NCI-H1436 (cell line): ENCODE measurements at places on chromosomes 6 and 20.

DNA sequence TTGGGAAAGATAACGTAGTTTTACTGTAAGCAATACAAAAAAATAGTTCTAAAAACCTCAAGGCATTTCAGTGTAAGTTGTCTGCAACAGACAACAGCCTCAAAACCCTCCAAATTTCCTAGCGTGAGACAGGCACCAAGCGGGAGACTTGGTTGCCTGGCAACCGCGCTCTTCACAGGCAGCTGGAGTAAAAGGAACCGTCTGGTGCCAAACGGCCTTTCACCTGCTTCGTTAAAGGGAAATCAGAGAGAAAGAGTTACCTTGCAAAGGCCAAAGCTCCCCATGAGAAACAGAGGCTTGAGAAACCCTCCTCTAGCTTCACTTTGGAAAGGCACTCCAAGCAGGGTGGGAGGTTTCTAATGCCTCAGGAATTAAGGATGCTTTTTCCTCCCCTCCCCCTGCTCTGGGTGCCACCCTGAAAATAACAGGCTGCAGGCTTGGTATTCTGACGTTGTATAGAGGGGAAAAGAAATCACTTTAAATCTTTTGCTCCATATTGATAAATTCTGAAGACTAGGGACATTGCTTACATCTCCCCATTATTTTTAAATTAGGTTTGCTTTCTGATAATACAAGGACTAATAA lies 129.7 kb upstream of the UFL1 start:
- peak; percentile 86 for DNase-seq

- no peak for DNase-seq
Observed at GRCh38 chr20:16270989-16271388, 302.3 kb downstream of the KIF16B start.

- no peak for DNase-seq
Observed at GRCh38 chr6:166660157-166660688, 33.2 kb upstream of the RPS6KA2 start.

DNA sequence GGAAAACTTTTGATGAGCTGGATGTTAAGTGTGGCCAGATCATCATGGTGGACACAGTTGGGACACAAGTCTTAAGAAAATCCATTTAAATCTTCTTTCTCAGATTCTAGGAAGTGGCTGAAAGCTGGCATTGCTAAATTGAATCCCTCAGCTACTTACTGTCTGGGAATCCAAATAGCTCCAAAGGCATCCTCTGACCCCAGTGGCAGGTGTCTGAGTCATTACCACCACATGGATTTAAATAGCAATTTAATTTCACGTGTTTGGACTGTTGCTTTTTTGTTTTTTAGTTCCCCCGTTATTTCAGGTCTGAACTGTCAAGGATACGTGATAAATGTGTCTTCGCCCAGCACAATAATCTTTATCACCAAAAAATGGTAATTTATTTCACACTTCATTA lies 33.2 kb upstream of the HDGFL1 start:
- no peak for DNase-seq

- no peak for DNase-seq
Observed at GRCh38 chr6:38185752-38186151, 366.2 kb downstream of the ZFAND3 start.

DNA sequence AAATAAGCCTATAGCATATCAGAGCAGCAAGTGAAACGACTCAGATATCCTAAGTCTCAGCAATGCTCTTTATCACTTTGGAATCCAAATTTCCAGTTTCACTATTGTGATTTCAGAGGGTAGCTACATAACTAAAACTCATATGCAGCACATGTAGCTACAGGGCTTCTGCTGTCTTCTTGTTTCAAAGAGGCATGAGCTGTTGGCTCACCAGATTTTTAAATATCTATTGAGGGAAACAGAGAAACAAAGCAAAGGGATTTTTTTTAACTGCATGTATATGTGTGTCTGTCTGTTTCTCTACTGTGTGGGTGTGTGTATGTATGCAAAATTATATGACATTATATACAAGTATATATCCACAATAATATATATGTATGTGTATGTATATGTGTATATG lies 258.4 kb downstream of the HDGFL1 start:
- DNase-seq: no peak

GRCh38 chr6:11473008-11473740 lies 64.4 kb upstream of the TMEM170B start:
- DNase-seq: no peak

DNA sequence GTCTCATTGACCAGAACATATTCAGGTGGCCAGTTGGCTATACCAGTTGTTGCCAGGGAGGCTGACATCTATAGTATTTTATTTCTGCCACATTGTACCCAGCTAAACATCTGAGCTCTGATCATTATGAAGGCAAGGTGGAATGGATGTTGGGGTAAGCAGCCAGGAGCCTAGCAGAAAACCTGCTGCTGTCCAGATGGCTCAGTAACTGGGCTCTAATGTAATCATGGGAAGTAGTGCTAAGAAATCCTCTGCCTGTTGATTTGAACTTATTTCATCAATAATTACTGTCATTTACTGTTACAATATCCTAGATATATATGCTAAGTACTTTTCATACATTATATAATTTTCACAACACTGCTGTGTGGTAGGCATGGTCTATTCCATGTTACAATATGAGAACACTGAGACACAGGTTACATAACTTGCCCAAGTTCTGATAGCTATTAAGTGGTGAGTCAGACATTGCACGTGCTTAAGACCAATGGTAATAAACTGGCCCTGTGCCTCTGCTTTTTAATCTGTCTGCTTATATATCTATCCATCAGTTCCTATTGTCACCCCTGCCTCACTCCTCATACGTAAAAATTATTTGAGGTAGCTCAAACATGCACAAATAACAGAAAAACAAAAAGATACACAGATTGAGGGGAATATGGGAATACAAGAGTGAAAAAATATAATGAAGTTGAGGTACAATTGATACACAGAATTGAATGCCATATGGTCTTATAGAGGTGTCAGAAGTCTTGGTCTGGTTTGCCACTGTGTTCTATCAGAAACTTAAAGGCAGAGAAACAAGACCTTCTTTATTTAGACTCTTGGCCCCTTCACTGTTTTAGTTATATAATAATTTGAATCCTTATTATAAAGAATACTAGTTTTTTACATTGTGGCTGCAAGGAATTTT lies 25.2 kb downstream of the TBPL1 start:
- no peak for DNase-seq

DNA sequence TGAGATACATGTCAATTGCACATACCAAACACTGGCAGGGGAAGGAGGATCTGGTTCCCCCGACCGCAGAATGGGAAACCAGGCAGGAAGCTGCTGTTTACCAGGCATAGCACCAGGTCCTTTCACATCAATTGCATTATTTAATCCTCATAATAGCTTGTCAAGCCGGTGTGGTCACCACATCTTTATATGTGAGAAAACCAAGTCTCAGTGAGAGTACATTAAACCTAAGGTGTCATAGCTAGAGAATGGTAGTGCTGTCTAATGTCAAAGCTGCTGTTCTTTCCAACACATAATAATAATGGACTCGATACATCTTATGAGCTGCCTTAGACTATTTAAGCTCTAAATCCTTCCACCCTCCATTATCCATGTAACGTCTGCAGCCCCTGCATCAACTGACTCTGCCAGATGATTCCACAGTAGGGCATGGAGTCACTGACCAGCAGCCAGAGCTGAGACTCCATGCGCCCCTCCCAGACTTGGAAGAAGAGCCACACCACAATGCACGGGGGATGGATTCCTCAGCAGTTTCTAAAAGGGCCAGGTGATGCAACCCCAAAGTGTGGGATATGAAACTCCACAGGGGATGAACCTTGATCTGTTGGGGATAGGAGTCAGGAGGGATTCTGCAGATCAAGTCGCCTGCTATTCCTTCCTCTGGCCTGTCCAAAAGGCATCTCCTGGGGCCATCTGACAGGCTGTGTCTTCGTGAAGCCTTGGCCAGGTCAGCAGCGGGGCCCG lies 71.8 kb downstream of the GPR6 start:
- DNase-seq: no peak

GRCh38 chr6:25309886-25310285 lies 30.7 kb downstream of the CARMIL1 start:
- no peak for DNase-seq

DNA sequence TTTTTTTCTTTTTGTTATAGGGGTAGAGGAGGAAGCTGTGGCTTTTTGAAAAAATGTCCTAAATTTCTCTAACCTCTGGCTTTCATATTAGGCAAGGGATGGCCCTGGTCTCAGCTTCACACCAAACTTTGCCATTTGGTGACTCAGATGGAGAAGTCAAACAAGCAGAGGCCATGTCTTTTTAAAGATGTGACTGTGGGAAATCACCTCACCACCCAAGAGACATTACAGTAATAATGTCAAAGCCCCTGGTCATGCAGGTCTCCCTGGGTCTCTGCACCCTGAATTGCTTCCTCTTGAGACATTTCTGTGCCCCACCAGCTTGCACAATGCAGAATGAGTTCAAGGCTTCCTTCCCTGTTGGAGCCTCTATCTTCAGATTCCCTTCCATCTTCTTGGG lies 39.5 kb upstream of the ADGRF5 start:
- DNase-seq: no peak

DNA sequence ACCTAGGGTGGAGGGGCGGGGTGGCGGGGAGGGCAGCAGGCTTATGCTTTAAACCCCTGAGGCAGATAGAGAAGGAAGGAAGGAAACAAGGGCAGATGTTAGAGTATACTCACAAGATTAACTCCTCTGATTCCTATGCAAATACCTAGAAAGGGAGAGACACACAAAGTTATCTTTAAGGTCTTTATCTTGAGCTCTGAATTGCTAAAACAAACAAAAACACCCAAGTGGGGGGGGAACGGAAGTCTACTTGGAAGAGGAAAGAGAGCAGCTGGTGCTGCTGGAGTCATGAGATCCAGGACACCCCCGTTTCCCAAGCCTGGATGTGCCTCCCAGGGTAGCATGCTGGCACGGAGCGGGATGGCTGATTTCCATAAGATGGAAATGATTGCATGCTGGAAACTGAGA lies 43.4 kb downstream of the PLAGL1 start:
- no peak for DNase-seq

DNA sequence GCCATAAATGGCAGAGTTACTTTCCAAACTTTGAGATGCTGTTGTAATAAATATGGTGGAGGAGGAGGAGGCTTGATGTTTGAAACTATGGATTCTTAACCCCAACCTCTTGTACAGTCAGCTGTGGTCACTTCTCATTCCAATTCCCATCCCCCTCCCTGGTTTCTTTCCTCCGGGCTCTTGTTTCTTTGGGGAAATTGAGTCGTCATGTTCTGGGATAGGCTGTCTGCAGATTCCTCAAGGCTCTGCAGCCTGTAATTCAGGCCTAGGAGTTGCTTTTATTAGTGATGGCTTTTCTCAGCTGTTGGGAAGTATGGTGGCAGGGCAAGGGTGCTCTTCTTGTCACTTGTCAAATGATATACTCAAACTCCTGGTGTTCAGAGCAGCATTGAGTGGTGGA lies 2.6 kb downstream of the PTK7 start:
- no peak for DNase-seq

- DNase-seq: no peak
Observed at GRCh38 chr20:48115502-48115901, 330.2 kb upstream of the SULF2 start.

DNA sequence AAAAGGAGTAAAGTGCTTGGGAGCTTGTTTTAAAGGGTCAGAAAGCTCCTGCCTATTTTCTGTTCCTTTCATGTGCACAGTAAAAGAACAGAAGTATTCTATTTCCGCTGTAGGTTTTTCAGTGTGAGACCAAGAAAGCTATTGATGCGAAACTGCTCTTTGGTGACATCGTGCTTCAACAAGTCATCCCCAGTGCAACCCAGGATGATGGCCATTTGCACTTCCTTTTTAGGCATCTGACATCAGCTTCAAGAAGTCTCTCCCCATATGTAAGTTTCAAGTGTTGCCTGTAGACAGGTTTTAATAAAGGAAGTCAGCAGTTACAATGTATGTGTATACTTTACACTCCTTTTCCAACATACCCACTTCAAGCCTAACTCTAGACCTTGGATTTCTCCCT lies 131.6 kb downstream of the RFX6 start:
- DNase-seq: no peak

DNA sequence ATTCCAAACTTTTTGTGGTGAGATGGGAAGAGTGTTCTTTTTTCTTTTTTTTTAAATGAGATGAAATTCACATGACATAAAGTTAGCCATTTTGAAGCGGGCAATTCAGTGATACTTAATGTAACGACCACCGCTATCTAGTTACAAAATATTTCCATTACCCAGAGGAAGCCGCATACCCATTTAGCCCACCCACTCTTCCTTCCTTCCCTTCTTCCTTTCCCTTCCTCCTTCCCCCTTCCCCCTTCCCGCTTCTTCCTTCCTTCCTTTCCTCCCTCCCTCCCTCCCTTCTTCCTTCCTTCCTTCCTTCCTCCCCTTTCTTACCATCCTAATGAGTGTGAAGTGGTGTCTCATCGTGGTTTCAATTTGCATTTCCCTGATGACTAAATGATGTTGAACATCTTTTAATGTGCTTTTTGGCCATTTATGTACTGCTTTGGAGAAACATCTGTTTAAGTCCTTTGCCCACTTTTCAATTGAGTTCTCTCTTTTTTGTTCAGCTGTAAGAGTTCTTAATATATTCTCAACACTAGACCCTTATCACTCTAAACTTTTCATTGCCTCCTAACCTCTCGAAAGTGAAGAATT lies 371.1 kb downstream of the FARS2 start:
- no peak for DNase-seq

- DNase-seq: no peak
Observed at GRCh38 chr6:66896415-66896814, 1189.4 kb upstream of the EYS start.

- no peak for DNase-seq
Observed at GRCh38 chr6:43871933-43872332, 101.9 kb downstream of the VEGFA start.

DNA sequence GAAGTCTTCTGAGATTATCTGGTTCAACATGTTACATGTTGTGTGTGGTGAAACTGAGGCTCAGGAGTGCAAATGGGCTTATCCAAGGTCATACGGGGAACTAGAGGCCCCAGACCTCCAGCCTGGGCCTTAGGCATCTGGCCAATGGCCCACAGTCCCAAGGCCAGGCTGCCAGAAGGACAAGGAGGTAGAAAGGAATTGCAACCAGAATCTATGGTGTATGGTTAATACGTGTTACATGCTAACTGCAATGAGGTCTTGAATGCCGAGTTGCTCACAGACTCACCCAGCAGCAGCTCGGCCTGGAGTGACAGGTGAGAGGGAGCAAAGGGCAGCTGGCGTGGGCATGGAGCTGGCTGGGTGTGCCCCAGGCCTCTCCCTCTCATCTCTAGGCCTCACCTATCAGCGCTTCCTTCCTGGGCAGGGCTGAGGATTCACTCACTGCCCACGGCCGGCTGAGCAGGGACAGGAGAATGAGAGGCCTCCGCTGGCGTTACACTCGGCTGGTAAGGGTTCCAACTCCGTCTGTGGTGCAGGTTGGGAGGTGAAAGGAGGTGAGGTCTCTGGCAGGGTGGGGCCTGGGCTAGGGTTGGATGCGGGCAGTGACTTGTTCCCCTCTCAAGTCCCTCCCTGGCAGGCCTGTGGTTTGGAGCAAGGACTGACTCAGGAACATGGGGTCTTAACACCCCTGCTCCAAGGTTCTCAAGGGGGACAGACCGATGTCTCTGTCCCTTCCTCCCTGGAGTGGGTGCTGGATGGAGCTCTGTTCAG lies at the start of gene TLDC2:
Gene TLDC2 (plus strand): TSS at position 437 of the 771 bp plus-strand sequence. CDS start 37 bp downstream, at position 474.
- DNase-seq: no peak

- no peak for DNase-seq
Observed at GRCh38 chr6:13431861-13432465, 55.4 kb downstream of the GFOD1 start.

- no peak for DNase-seq
Observed at GRCh38 chr6:27002447-27002846, 245.1 kb upstream of the PRSS16 start.
